Calu3 (cell line): ENCODE measurements at places on chromosomes 7 and 10. TPM values are rescaled to one million over a fixed set of nuclear protein-coding genes. Genes with fewer than 3 reads are reported as not detected.

SLC13A1 gene
- total RNA-seq = not detected in 2 replicates

DNA sequence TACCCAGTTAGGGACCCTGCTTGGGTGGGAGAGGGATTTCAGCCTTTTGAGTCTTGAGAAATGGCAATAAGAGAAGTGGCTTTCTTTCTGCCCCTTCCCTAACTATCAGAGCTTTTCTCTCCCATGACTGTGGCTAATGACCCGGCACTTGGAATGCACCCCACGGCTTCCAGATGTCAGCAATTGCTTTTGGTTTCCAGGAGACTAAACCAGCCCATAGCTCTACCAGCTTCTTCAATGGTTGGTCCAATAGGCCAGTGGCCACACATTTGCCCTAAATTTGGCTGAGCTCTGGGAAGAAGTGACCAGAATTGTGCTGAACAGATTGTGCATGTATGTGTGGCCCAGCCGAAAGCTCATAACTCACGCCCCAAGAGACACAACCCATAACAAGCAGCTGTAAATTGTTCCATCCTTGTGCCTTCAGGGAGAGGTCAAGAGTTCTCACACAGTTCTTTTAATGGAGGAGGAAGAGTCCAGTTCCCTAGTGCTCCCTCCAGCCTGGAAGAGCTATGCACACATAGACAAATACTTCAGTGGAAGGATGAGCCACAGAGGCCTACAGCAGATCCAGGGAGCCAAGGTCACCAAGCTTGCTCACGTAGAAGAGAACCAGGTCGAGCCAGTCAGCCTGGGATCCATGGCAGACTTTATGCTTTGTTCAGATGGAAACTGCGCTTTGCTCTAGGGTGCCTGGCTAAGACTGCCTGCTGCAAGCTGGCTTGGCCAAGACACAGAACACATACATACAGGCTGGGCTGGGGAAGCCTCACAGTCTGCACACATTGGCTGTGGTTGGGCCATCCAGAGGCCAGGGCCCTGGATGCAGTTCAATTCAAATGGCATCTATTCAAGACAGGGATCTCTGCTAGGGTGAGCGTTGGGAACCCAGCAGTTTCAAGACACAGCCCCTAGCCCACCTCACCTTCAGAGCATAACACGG lies 131.8 kb upstream of the HABP2 start:
- no peak overlapping the region for H3K4me3 ChIP-seq
- H3K36me3 ChIP-seq = peaks cover 5% of the 10 kb centered on the region
- H3K4me1 ChIP-seq = no peaks in the 10 kb centered on the region
- no peak for DNase-seq
- H3K27me3 ChIP-seq = peaks cover 80% of the 10 kb centered on the region

DNA sequence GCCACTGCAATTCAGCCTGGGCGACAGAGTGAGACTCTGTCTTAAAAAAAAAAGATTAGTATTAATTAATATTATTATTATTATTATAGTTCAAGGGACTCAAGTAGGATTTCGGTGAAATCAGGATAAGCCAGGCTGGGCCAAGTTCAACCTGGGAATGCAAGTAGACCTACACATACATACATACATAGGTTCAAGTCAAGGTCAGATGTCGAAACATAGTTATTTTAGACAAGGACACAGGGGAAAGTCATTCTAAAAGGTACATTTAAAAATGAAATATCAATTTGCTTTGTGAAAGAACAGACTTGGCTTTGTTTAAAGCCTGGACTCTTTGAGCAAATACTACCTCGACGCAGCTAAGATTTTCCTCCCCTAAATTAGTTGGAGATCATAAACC lies 149.3 kb downstream of the RNF133 start:
- no peaks in the 10 kb centered on the region for H3K27me3 ChIP-seq
- H3K36me3 ChIP-seq = no peaks in the 10 kb centered on the region
- H3K4me3 ChIP-seq = no peak overlapping the region
- no peaks in the 10 kb centered on the region for H3K4me1 ChIP-seq
- H3K27ac ChIP-seq = no peak overlapping the region

- H3K4me1 ChIP-seq = no peaks in the 10 kb centered on the region
- H3K36me3 ChIP-seq = peaks cover 36% of the 10 kb centered on the region
- H3K27me3 ChIP-seq = no peaks in the 10 kb centered on the region
- H3K27ac ChIP-seq = no peak overlapping the region
- no peak overlapping the region for H3K4me3 ChIP-seq
- no peak for DNase-seq
Measured at GRCh38 chr7:97858221-97858620, 14.0 kb downstream of the ASNS start.

CPXM2 gene
- total RNA-seq = not detected in 2 replicates

GRCh38 chr10:34768261-34768971 lies 46.7 kb downstream of the PARD3 start:
- peak; percentile 73 for DNase-seq
- peaks cover 78% of the 10 kb centered on the region for H3K4me1 ChIP-seq
- H3K4me3 ChIP-seq = peak overlapping the region; percentile 65
- no peaks in the 10 kb centered on the region for H3K27me3 ChIP-seq
- H3K27ac ChIP-seq = peak overlapping the region; percentile 58

MICALL2 gene
- total RNA-seq = 162 and 176 TPM in 2 replicates

- peak overlapping the region; percentile 77 for H3K27ac ChIP-seq
- peak overlapping the region; percentile 23 for H3K4me3 ChIP-seq
- no peaks in the 10 kb centered on the region for H3K27me3 ChIP-seq
Measured at GRCh38 chr7:138396251-138397070, 63.6 kb upstream of the TRIM24 start.

GRCh38 chr10:132624061-132624846 lies 86.7 kb downstream of the INPP5A start:
- no peak overlapping the region for H3K4me3 ChIP-seq
- no peaks in the 10 kb centered on the region for H3K36me3 ChIP-seq
- H3K27ac ChIP-seq = no peak overlapping the region
- no peaks in the 10 kb centered on the region for H3K27me3 ChIP-seq

- H3K27me3 ChIP-seq = no peaks in the 10 kb centered on the region
- H3K27ac ChIP-seq = no peak overlapping the region
- DNase-seq = no peak
- peaks cover 19% of the 10 kb centered on the region for H3K4me1 ChIP-seq
- no peaks in the 10 kb centered on the region for H3K36me3 ChIP-seq
Measured at GRCh38 chr7:83053965-83054364, 108.7 kb downstream of the PCLO start.

GRCh38 chr10:5490698-5491464 lies 8.5 kb downstream of the CALML5 start:
- no peaks in the 10 kb centered on the region for H3K27me3 ChIP-seq
- H3K27ac ChIP-seq = no peak overlapping the region
- DNase-seq = no peak
- peaks cover 9% of the 10 kb centered on the region for H3K4me1 ChIP-seq
- H3K36me3 ChIP-seq = no peaks in the 10 kb centered on the region

- peaks cover 9% of the 10 kb centered on the region for H3K4me1 ChIP-seq
- DNase-seq = no peak
- peaks cover 48% of the 10 kb centered on the region for H3K27me3 ChIP-seq
- no peak overlapping the region for H3K4me3 ChIP-seq
Measured at GRCh38 chr7:142352543-142352942, 94.7 kb upstream of the PRSS58 start.

- H3K27me3 ChIP-seq = no peaks in the 10 kb centered on the region
- H3K4me1 ChIP-seq = no peaks in the 10 kb centered on the region
- no peak overlapping the region for H3K27ac ChIP-seq
Measured at GRCh38 chr7:68700414-68700813, 897.9 kb upstream of the AUTS2 start.

GRCh38 chr10:133358162-133358924 lies 524 bp upstream of the FUOM start:
- DNase-seq = no peak
- H3K4me1 ChIP-seq = no peaks in the 10 kb centered on the region
- no peak overlapping the region for H3K27ac ChIP-seq
- no peaks in the 10 kb centered on the region for H3K27me3 ChIP-seq
- peaks cover 6% of the 10 kb centered on the region for H3K36me3 ChIP-seq

- H3K27ac ChIP-seq = no peak overlapping the region
- no peaks in the 10 kb centered on the region for H3K4me1 ChIP-seq
- no peaks in the 10 kb centered on the region for H3K27me3 ChIP-seq
- no peak overlapping the region for H3K4me3 ChIP-seq
- no peaks in the 10 kb centered on the region for H3K36me3 ChIP-seq
Measured at GRCh38 chr7:82005056-82005455, 235.2 kb upstream of the HGF start.
